ENCODE measurements at places on chromosomes 5 and 9. TPM values are rescaled to one million over a fixed set of nuclear protein-coding genes. Genes with fewer than 3 reads are reported as not detected.

- no peak for DNase-seq
These were observed 1048.7 kb upstream of the NUDT12 start for GRCh38 chr5:104611135-104611767.

GRCh38 chr9:77648234-77649108, at the start of gene GNA14:
Gene GNA14, minus strand, starts transcription at chr9:77648322. Its CDS starts 529 bp downstream, at chr9:77647793.
- DNase-seq, result no peak

DNA sequence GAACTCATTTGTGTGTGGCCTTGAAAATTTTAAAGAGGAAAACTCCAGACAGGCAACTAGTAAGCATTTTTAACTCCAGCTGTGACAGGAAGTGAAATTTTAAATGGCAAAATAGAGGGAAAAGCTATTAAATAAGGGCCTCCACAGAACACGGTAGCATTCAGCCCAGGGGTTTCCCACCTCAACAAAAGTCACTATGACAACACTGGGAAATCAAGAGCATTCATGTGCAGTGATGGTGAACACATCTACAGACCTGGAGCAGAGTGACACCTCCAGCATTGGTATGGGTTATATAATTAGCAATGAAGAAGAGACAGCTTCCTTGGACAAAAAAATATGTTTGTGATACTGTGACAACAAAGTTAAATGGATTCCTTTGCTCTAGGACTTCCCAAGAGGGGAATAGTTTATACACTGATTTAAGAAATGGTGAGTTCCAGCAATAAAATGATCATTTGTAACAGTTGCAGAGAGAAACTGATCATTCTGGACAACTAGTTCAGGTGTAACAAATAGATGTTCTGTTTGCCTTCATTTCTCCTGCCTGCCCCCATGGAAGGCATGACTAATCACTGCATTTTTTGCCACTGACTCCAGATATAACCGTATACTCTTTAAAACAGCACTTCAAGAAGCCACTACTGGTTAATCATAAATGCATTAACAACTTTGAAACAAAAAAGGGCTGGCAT, 93.3 kb upstream of the SLC44A1 start:
- no peak for DNase-seq

MGAT1 gene
- 49.0 TPM for total RNA-seq

DNA sequence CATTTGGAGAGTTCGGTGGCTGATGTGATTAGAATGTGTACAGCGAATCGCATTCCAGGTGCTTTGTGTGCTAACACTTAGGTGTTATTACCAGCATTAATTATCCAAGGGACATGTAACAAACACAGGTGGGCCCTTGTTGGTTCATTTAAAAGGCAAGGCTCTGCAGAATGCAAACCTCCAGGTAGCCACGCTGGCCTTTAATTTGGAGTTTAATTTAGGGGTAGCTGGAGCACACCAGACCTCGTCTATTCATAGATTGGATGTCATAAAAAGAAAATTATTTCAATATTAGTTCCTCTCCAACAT, 191.1 kb downstream of the MAT2B start:
- no peak for DNase-seq

GRCh38 chr5:157359356-157360055, 93.6 kb downstream of the CYFIP2 start:
- no peak for DNase-seq

- DNase-seq, result no peak
These were observed 137.7 kb downstream of the PRELID2 start for GRCh38 chr5:145697251-145697990.

FOXD4L3 gene
- not detected for total RNA-seq

GRCh38 chr5:71943874-71944273, 163.4 kb upstream of the MAP1B start:
- DNase-seq, result no peak

SPARC gene
- 0.78 TPM for total RNA-seq

- no peak for DNase-seq
These were observed 78.1 kb downstream of the GPR21 start for GRCh38 chr9:123111427-123112014.

AQP3 gene
- 99.8 TPM for total RNA-seq

GRCh38 chr9:2697492-2697891, 19.8 kb upstream of the KCNV2 start:
- DNase-seq, result no peak

NKD2 gene
- total RNA-seq, result 0.30 TPM

- DNase-seq, result no peak
These were observed 65.7 kb downstream of the EFNA5 start for GRCh38 chr5:107604990-107605389.

PCDHB9 gene
- total RNA-seq, result not detected

DNA sequence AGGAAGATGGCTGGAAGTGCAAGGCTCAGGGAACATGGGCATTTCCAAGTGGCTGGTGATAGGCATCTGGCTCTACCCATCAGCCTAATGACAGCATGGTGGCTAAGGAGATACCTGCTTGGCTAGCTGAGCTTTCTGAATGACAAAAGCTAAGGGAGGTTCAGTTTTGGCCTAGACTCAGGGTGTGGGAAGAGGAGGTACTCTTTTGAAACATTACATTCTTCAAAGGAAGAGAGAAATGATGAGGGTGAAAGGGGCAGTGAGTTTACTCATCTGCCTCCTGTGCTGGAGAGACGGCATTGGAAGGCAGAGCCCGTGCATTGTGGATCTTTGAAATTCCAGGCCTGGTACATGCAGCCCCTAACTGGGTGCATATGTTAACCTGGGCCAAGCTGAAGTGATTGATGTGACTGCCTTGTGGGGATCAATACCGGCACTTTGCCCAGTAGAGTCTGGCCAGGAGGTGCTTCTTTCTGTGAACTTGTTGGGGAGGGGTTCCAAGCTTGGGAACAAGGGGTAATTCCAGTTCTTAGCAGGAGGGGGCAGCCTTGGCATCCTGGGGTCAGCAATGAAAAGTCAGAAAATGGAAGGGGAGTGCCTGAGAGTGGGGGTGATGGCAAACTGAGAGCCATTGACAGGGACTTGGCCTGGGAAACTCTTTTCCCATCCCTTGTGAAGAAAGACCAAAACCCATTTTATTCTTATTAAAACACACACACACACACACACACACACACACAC, 108.6 kb downstream of the ACER2 start:
- DNase-seq, result no peak

DNA sequence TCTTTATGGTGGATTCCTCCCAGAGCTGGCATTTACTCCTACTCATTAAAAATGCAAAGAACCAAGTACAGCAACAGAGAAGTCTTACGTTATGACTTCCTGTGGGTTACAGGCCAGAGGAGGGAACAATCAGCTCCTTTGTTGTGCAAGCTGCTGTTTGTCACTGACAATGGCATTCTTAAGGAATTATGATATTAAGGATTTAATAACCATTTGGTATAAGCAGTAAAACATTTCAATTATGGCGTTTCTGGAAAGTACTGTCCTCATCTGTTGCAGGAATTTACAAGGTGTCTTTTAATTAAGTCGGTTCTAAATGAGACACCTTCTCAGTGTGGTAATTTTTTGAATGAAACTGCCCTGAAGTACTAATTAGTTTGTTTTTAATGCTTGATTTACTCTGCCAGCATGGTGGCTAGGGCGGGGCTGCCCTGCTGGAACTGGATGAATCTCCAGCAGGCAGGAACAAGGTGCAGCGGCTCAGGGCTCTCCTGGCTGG, 49.1 kb upstream of the VDAC1 start:
- no peak for DNase-seq

CCNO gene
- total RNA-seq, result not detected

DNA sequence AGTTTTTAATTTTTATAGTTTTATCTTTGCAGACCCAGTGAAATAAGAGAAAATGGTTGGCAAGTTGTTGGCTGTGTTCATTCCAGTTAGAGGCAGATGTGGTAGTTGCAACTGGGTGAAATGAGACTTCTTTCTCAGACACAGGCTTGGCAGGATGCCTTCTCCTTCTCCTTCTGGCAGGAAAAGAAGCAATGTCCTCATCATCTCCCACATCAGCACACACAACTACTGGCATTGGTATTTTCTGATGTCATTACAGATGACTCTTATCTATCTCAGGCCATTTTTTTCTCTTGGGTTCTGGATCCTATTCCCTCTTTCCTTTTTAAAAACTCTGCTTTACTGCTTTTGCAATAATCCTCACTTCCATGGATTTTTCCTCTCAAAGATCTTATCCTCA, 103.3 kb upstream of the EDIL3 start:
- no peak for DNase-seq

GRCh38 chr9:111037708-111038330, 451 bp downstream of the LPAR1 start:
- no peak for DNase-seq

MCTP1 gene
- 2.7 TPM for total RNA-seq

GRCh38 chr5:137760294-137760693, 6.1 kb upstream of the HNRNPA0 start:
- no peak for DNase-seq

DNA sequence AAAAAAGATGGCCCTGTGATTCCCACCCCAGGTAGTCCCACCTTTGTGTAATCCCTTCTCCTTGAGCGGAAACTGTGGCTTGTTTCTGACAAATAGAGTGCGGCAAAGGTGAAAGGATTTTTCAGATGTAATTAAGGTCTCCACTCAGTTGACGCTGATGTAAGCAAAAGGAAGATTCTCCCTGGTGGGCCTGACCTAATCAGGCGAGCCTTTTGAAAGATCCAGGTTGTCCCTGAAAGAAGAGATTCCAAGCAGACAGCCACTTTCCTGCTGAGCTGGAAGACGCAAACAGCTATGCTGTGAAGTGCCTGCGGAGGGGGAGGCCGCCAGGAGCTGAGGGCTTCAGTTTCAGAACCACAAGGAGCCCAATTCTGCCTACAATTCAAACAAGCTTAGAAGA, 24.1 kb downstream of the PTGES start:
- DNase-seq, result no peak

SLCO6A1 gene
- total RNA-seq, result not detected

DNA sequence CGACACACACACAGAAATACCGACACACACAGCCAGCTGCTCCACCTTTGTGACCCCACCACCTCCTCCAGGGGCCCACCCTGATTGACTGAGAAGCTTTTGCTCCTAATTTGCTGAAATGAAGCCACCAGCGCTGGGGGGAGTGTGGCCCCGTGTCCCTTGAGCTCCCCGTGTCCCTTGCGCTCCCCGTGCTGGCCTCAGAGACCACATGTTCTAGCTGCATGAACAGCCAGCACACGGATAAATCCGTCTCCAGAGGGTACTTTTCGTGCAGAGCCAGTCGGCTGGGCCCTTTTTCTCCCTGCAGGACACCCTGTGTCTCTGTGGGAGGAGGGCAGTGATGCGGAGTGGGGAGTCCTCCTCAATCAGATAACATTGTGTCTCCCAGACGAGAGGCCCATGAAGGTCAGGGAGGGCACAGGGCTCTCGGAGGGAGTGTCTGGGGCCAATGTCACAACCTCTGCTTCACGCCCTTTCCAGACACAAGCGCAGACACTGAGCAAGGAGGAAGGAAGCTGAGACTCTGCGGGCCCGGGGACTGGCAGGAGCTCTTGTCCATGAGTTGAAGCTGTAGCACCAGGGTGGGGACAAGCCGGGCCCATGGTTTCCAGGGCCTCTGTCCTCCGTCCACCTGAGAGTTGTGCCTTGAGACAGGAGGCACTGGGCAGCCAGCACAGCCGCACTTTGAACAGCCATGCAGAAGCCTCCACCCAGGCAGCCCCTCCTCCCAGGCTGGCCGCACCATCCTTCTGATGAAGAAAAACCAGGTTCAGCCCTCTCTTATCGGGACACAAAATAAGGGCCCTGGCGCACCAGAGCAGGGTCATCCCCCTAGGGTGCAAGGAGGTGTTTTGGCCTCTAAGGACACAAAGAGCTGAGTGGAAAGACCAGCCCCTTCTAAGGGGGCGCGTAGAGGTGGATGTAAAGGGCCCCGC, 36.4 kb upstream of the SLC6A19 start:
- DNase-seq, result no peak

ANKRD18A gene
- 7.8 TPM for total RNA-seq

LCN1 gene
- not detected for total RNA-seq

- peak; percentile 60 for DNase-seq
These were observed 539 bp downstream of the ARRDC3 start for GRCh38 chr5:91382530-91383026.

SOX30 gene
- not detected for total RNA-seq

ZNF366 gene
- total RNA-seq, result 0.14 TPM

GRCh38 chr5:10836986-10837385, 76.0 kb upstream of the DAP start:
- no peak for DNase-seq

GRCh38 chr5:33439905-33440481, 772 bp upstream of the TARS1 start:
- no peak for DNase-seq

DNA sequence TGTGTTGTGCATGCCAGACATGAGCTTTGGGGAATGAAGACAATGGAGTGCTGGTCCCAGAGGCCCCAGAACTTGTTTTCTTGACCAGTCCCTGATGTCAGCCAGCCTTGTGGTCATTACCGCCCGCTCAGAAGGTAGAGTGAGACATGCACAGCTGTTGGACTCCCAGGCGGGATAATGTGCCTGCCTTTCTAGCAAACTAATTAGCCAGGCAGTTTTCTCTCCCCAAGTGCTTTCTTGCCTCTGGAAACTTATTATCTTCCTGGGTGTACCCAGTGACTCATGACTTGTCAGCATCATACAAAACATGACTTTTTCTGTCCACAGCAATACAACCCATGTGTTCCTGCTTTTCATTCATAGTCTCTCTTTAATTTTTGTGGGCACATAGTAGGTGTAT, 131.1 kb downstream of the RMI1 start:
- DNase-seq, result no peak

HAPLN1 gene
- total RNA-seq, result not detected

SPATA31C2 gene
- total RNA-seq, result not detected

DNA sequence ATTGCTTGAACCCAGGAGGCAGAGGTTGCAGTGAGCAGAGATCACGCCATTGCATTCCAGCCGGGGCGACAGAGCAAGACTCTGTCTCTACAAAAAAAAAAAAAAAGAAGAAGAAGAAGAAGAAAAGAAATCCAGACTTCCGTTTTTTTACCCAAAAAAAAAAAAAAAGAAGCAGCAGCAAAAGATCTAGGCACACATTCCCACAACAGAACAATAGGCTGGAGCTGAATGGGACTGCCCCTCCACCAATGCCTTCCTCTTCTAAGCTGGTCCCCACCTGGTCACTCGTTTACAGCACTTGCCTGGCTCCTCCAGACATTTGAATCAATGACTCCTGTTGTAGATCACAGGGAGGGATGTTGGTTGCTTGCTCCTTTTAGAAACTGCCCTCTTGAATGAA, 1.6 kb upstream of the LMAN2 start:
- DNase-seq, result no peak

FBP1 gene
- 3.6 TPM for total RNA-seq

- no peak for DNase-seq
These were observed 3.0 kb downstream of the RAD23B start for GRCh38 chr9:107286057-107286456.

DNA sequence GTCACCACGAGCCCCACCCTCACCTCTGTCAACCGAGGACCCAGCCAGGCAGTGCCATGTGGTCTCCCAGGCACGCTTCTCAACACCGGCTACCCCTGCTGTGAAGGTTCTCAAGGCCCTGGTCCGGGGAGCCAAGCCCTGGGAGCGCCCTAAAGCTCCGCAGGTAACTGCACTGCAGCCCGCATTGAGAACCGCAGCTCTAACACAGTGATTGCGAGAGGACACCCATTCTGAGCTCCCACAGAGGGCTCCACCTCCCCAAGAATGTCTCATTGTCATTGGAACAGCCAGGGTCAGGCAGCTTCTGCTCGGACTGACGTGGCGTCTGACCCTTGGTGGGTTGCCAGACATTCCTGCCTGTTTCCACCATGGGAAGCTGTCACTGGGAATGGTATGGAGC, 88.3 kb downstream of the ANKRD33B start:
- DNase-seq, result no peak
